Fibroblast of skin of scalp (primary cell): ENCODE measurements at places on chromosomes 3 and 15.

DNA sequence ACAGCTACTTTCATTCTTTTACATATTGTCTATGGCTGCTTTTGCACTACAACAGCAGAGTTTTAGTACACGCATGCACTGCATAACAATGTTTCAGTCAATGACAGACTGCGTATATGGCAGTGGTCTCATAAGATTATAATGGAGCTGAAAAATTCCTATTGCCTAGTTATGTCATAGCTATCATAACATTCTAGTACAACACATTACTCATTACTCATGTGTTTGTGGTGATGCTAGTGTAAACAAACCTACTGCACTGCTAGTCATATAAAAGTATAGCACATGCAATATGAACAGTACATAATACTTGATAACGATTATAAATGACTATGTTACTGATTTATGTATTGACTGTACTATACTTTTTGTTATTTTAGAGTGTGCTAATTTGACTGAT is 47.9 kb downstream of the QTRT2 start:
- no peak for DNase-seq

GRCh38 chr15:83491486-83491885 is 44.3 kb downstream of the SH3GL3 start:
- no peak for DNase-seq

GRCh38 chr3:52715714-52716305 is 9.9 kb downstream of the SPCS1 start:
- no peak for DNase-seq

DNA sequence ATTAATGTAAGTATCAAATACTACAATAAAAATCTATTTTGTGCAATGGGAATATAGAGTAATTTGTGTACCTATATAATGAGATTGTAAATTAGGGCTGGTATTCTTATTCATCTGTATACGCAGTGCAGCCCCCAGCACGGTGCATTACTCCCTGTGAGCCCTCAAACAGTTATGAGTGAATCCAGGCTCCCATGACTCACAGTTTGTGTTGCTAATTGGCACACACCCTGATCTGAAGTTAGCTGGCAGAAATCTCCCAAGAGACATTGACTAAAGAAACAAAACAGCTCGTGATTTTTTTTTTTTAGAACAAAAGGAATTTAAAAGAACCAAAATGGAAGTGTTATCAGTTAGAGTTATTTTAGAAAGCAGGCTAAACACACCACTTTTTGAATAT is 15.7 kb downstream of the GK5 start:
- peak; percentile 84 for DNase-seq

- no peak for DNase-seq
Measured at GRCh38 chr15:64026591-64026990, 19.7 kb downstream of the DAPK2 start.

- DNase-seq: no peak
Measured at GRCh38 chr3:156170571-156170970, 50.2 kb downstream of the KCNAB1 start.

GRCh38 chr15:55151631-55152030 is 45.1 kb downstream of the RSL24D1 start:
- no peak for DNase-seq

GRCh38 chr3:77380136-77380535 is 340.2 kb downstream of the ROBO2 start:
- DNase-seq: no peak
